ENCODE measurements at places on chromosomes 11 and 22.

GRCh38 chr22:25083807-25084200 is 115.9 kb upstream of the CRYBB3 start:
- no peak for DNase-seq

DNA sequence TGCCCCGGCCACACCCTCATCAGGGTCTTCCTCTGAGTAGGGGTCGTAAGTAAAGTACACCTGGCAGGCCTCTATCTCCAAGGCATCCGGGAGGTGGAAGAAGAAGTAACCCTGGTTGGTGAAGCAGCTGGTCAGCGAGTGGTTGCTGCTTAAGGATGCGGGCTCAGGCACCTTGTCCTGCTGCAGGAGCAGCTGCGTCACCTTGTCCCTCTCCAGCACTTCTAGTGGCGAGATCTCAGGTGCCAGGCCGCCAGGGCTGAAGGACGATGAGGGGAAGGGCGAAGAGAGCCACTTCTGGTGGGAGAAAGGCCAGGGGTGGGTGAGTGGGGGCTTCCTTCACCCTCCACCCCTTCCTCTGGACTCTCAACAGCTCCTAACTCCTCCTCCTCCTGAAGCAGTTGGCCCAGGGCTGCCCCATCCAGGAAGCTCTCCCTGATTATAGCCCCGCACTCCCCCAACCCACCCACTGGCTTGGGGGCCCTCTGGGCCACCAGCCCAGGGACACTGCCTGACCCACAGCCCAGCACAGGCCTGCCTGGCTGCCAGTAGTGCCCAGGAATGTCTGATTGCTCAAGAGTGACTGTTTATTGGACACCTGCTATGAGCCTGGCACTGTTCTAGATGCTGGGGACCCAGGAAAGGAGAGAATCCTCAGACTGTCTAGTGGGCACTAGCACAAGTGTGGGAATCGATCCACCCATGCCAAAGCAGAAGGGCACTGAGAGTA is 19.2 kb upstream of the TMPRSS6 start:
- no peak for DNase-seq

GRCh38 chr22:21043860-21044535 is 1.7 kb upstream of the LRRC74B start:
- no peak for DNase-seq

- no peak for DNase-seq
Measured at GRCh38 chr11:78332174-78332866, 85.3 kb downstream of the GAB2 start.

- no peak for DNase-seq
Measured at GRCh38 chr22:27990879-27991278, 71.8 kb upstream of the PITPNB start.

DNA sequence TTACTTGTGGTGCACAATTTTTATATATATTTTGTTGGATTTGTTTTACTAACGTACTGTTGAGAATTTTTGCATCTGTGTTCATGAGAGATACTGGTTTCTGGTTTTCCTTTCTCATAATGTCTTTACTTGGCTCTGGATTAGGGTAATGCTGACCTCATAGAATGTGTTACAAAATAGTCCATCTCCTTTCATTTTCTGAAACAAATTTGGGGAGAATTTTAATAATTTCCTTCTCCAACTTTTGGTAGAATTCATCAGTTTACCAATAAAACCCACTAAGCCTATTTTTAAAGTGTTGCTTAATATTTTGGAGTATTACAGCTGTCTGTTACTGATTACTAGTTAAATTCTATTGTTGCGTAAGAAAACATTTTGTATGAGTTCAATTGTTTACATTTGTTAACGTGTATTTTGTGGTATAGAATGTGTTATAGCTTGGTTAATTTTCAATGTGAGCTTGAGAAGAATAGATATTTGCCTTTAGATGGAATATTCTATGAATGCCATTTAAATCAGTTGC is 11.5 kb downstream of the TRIM22 start:
- no peak for DNase-seq

DNA sequence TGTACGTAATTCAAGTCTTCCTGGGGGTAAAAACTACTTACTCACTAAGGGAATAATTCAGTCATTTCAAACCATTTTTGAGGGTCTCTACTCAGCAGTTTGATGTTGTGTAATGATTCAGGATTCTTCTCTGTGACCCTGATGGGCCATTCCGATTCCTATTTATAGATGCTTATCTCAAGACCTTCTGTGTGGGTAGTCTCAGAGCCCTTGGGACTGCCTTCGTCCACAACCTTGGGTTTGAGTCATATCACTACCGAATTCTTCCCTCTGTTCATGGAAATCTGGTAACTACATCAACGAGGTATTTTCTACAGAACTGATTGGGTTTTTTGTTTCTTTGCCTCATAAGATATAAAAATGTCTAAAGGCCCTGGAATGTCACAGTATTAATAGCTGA is 14.3 kb upstream of the CBX6 start:
- no peak for DNase-seq

GRCh38 chr11:124892750-124893454 is 4.8 kb downstream of the ROBO4 start:
- DNase-seq = no peak

GRCh38 chr11:115418626-115419025 is 85.6 kb downstream of the CADM1 start:
- DNase-seq = no peak
